ENCODE measurements at places on chromosomes 6 and 20.

GRCh38 chr6:45590696-45591184 lies 213.0 kb upstream of the SUPT3H start:
- DNase-seq, result no peak

DNA sequence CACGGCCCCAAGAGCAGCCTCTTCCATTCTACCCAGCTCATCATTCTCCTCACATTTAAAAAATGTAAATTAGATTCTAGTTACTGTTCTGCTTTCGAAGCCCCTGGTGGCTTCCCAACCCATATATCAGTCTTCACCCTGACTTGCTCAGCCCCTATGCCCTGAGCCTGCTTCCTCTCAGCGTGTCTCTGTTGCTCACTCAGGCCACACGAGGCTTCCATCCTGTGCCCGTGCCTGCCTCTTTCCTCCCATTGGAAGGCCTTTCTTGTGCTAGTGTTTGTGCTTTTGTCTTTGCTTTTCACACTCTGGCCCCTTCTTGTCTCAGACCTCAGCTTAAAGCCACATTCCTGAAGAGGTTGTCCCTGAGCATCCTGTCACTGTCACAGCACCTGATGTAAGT lies 78.1 kb downstream of the AFDN start:
- DNase-seq, result no peak

GRCh38 chr6:160917572-160917971 lies 74.0 kb upstream of the MAP3K4 start:
- DNase-seq, result no peak

GRCh38 chr6:148516217-148516616 lies 173.6 kb downstream of the SASH1 start:
- no peak for DNase-seq

GRCh38 chr20:13412806-13413445 lies 191.9 kb downstream of the ISM1 start:
- DNase-seq, result no peak

DNA sequence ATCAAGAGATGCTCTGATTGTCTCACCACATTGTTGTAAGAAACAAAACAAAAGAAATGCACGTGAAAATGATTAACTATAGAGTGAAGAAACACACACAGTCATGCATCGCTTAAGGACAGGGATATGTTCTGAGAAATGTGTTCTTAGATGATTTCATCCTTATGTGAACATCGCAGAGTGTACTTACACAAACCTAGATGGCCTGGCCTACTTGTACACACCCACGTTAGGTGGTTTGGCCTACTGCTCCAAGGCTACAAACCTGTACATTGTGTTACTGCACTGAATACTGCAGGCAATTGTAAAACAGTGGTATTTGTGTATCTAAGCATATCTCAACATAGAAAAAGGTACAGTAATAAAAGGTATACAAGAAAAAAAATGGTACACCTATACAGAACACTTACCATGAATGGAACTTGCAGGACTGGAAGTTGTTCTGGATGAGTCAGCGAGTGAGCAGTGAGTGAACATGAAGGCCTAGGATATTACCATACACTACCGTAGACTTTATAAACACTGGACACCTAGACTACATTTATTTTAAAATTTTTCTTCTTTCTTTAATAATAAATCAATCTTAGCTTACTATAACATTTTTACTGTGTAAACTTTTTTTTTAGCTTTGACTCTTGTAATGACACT lies 48.6 kb downstream of the FKBP5 start:
- DNase-seq, result no peak

- no peak for DNase-seq
These were observed 1.9 kb downstream of the NT5E start for GRCh38 chr6:85451565-85452306.

- peak; percentile 78 for DNase-seq
These were observed 24.6 kb upstream of the GATA5 start for GRCh38 chr20:62500237-62500864.

- peak; percentile 8 for DNase-seq
These were observed 57.1 kb downstream of the GNAS start for GRCh38 chr20:58909585-58909984.

DNA sequence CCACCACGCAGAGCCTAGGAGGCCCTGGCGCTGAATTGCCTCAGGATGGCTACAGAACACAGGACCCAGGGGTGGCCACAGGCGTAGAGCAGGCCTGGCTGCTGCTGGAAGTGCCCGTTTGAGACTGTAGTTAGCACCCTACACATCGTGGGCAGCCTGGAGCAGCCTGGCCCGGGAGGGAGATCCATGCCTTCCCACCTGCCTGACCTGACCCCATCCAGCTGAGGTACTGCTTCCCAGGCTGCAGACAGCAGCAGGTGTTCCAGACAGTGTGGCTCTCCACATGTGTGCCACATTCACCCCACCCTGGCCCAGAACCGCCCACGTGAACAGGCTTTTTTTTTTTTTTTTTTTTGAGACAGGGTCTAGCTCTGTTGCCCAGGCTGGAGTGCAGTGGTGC lies 20.9 kb upstream of the MAP1LC3A start:
- DNase-seq, result no peak

DNA sequence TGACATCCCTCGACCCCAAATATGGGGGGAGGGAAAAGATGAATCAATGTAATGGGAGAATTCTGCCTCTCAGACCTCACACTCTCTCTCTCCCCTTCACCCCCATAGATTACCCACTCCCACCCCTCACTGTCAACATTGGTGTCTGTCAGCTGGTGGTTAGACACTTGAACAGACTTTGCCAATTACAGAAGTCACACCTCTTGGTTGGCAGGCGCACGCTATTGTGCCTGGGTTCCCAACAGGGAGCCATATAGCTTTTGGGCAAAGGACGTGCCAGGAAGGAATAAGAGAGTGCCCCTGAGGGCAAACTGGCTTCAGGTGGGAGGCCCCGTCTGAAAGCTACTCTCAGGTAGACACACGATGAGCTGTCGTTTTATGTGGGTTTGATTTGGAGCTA lies 54.1 kb upstream of the FYN start:
- no peak for DNase-seq

GRCh38 chr6:32568561-32568960 lies 21.1 kb downstream of the HLA-DRB1 start:
- DNase-seq, result no peak

GRCh38 chr6:78460711-78461110 lies 406.6 kb upstream of the IRAK1BP1 start:
- DNase-seq, result no peak

DNA sequence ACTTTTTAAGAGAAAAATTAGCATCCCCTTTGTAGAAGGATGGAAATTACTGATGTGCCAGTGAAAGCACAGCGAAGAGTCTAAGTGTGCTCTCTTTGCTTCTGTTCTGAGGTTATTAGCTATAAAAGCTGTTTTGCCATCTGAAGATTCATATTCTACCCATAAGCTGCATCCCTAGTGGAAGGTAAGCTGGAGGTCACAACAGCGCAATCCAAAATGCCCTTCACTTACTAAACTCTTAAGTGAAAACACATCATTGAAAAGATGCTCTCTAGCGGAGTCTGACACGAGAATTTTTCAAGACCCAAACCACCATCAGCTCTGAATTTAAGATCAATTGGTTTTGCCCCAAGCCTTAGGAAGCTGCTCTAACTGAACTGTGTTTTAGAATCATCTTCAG lies 113.5 kb downstream of the ZMYND8 start:
- no peak for DNase-seq

DNA sequence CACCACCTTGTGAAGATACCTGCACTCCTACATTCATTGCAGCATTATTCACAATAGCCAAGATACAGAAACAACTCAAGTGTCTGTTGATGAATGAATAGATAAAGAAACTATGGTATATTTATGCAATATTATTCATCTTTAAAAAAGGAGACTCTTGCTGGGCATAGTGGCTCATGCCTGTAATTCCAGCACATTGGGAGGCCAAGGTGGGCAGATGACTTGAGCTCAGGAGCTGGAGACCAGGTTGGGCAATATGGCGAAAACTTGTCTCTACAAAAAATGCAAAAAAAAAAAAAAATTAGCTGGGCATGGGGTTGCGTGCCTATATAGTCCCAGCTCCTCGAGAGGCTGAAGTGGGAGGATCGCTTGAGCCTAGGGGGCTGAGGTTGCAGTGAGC lies 119.8 kb downstream of the GJA1 start:
- DNase-seq, result no peak

GRCh38 chr6:43671801-43672690 lies 15.5 kb downstream of the MRPS18A start:
- no peak for DNase-seq

GRCh38 chr6:144993870-144994269 lies 708.7 kb downstream of the UTRN start:
- DNase-seq, result no peak

DNA sequence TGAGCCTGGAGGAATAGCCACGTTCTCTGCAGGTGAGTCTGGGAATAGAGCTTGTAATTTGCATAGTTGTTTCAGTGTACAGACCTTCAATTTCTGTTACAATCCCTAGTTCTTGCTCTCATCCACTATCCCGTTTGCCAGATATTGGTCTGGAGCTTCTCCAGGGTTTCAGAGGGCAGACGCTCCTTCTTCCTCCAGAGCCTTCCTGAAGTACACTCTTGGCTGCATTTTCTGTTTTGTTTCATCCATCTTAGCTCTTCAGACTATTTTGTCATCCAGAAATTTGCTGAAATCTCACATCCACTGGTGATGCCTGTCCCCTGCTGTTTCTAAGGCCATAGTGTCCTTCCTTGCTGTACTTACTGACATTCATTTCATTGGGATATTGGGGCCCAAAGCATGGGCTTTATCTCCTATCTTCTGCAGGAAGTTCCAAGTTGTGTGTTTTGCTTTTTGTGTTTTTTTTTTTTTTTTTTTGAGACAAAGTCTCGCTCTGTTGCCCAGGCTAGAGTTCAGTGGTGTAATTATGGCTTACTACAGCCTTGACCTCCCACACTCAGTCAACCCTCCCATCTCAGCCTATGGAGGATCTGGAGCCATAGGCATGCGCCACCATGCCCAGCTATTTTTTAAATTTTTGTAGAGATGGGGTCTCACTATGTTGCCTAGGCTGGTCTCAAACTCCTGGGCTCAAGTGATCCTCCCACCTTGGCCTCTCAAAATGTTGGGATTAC lies 18.7 kb downstream of the CDS2 start:
- no peak for DNase-seq

DNA sequence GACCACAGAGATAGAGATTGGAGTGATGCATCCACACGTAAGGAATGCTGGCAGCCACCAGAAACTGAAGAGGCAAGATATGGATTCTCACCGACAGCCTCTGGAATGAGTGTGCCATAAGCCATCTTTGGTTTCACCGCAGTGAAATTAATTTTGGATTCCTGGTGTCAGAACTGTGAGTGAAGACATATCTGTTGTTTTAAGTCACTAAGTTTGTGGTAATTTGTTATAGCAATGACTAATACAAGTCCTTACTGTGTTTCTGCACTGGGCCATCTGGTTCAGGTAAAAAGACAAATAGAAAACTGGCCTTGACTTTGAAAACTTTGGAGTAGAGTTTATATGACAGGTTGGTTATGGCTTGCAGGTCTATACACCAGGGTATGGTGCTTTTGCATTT lies 261.9 kb downstream of the PHF3 start:
- DNase-seq, result no peak

DNA sequence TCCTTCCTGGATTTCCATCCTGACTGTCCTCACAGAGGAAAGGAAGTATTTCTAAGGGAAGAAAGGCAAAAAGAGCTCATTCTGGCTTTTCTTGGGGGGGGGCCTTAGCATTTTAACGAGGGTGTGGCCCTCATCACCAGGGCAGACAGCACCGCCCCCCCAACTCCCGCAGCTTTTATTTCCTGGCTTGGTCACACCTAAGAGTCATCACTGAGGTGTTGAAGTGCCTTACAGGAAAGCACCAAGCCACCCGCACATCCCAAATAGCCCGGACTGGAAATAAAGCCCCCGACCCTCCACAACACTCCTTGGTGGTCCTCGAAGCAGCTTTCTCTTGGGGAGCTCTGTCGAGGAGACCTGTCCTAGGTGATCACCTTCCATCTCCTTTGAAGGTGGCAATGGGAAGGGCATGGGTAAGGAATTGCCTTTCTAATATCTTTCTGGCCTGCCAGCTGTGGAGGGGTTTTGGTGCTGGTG lies 1.3 kb downstream of the PTK7 start:
- no peak for DNase-seq

- DNase-seq, result no peak
These were observed 330.3 kb upstream of the PRDM1 start for GRCh38 chr6:105755885-105756284.

GRCh38 chr6:138157986-138158638 lies 3.6 kb upstream of the ARFGEF3 start:
- DNase-seq, result no peak

GRCh38 chr6:30325150-30325872 lies 1.4 kb upstream of the TRIM39 start:
- DNase-seq, result peak; percentile 90

GRCh38 chr20:35447082-35447789 lies 8.2 kb upstream of the CEP250 start:
- peak; percentile 88 for DNase-seq

DNA sequence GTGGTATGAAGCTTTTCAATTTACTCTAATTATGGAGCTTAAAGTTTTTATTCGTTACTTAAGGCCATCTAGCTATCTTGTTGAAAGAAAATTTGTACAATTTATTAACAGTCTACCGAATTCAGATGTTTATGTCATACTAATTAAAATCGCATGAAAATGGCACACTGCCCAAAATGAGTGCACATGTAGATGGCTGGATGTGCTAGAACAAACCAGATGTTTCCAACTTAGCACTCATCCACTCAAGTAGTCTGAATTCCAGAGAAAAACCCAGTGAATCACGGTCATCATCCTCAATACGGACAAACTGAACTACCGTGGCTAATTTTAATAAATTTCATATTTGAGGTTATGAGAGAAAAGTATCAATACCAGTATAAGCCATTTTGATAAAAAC lies 70.4 kb downstream of the COL12A1 start:
- no peak for DNase-seq

DNA sequence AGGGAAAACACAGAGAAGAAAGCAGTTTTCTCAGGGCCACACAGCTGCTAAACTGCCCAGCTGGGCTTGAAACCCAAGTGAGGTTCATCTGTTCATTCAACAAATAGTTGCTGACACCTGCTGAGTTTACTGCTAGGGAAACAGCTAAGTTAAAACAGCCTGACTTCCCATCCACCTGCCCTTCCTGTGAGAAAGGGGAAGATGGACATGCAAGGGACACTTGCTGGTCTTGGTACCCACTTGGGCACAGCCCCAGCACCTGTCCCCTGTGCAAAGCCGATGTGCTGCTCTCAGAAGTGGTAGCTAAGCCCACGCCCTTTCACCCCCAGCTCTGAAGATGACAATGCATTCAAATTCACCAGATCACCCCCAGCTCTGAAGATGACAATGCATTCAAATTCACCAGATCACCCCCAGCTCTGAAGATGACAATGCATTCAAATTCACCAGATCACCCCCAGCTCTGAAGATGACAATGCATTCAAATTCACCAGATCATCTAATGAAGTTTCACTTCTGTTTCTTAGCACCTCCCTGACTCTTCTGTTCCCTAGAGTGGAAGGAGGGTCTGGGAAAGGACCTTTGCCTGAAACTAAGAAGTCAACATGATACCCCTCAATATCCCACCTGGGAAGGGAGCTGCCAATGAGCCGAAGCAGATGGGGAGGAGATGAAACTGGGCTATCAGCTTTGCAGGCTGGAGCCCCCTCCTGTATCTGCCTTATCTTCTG lies 46.0 kb upstream of the TOP1 start:
- DNase-seq, result no peak

GRCh38 chr20:12798286-12798685 lies 210.5 kb upstream of the SPTLC3 start:
- DNase-seq, result no peak
